ENCODE measurements at places on chromosomes 4 and X. TPM values are rescaled to one million over a fixed set of nuclear protein-coding genes. Genes with fewer than 3 reads are reported as not detected.

The NPY2R gene
- total RNA-seq: not detected

- no peak for DNase-seq
These were observed 119.5 kb downstream of the GC start for GRCh38 chr4:71664366-71664765.

DNA sequence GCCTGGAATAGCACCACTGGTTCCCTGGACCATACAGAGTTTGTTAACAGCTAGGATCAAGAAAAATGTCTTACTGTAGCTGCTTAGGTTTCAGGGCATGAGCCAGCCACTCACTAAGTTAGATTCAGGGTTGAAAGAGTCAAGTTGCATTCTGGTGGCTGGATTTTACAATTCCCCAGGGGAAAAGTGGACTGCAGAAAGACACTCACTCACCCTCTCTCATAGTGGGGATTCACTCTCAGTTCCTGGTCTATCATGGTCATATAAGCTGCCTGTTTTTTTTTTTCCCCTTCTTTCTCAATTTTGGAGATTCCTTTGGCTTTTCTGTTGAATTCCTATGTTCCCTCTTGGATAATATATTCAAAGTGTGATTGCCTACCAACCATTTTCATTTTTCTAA lies 744.2 kb upstream of the GRIA3 start:
- no peak for DNase-seq

DNA sequence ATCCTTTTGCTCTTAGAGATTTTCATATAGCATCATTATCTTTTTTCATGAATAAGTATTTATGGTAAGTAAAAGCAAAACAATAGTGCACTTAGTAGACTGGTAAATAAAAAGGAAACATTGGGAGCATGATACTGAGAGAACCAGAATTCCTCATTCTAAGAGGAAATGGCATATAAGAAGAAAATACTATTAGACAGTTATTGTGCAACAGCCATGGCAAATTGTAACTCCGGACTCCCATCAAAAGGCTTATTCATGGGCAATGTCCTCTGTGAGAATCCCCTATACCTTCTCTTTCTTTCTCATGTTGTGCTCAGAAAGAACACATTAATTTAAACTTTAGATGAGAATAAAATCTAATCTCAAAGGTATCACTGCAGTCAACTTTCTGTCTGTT lies 42.4 kb downstream of the SPATA18 start:
- no peak for DNase-seq

- no peak for DNase-seq
These were observed 208.7 kb downstream of the SOWAHB start for GRCh38 chr4:76689145-76689817.

- no peak for DNase-seq
These were observed 2.0 kb downstream of the NDST3 start for GRCh38 chr4:118036336-118036735.

GRCh38 chr4:8538703-8539567 lies 41.3 kb upstream of the GPR78 start:
- DNase-seq: no peak

DNA sequence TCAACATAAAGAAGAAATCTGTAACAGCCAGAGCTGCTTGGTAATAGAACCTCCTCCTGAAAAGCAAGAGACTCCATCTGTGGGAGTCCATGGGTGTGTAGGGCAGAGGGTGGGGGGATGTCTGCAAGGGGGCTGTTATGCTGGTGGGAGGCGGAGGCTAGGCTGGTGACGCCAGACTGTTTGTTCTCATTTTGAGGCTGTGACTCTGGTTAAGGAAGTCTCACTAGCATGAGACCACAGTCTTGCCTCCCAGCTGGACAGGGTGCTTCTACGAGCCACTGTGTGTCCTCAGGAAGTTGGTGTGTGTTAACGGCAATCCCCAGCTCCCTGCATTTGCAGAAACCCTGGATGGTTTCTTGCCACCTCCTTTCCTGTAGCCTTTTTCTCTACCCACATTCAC lies 79.8 kb downstream of the NSUN7 start:
- DNase-seq: no peak

- DNase-seq: no peak
These were observed 94.7 kb upstream of the HPF1 start for GRCh38 chr4:169852481-169852880.

The RBMXL3 gene
- not detected for total RNA-seq

- no peak for DNase-seq
These were observed 32.8 kb upstream of the GLRB start for GRCh38 chr4:157043131-157043530.

DNA sequence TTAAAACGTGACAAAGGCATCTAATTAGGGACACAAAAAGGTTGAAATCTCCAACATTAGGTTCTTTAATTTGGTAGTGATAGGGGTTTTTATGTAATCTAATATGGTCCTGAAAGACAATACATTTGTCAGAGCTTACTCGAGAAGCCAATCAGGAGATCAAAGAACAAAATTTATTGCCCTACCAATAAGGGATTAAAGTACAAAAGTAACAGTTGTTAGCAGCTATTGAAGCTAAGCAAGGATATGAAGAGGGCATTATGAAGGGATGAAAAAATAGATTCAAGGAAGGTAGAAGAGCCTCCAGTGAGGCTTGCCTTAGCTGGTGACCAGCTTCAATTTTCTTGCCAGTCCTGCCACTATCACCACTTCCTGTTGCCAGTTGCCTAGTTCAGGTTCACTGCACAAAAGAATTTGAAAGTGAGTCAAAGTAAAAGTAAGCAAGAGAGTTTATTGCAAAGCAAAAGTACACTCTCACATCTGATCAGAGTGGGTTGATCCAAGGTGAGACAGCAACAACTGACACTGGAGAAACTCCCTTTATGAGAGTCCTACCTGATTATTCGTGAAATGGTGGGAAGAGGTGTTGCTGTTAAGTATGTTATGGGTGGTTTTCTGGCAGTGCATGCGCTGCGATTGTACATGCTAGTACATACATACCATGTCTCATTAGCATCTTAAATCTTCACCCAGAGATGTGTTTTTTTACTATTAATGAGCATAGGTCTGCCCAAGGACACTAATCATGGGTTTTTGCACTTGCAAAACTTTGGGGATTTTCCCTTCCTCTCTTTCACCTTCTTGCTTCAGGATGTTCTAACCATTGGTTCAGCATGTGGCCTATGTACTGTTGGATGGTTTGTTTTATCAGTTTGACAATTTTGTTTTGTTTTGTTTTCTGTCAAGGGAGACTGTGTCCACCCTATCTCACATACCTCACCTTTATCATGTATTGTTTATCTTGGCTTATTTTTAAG lies 263.2 kb upstream of the ITM2A start:
- DNase-seq: no peak

The TRPC5OS gene
- total RNA-seq: 0.15 TPM

DNA sequence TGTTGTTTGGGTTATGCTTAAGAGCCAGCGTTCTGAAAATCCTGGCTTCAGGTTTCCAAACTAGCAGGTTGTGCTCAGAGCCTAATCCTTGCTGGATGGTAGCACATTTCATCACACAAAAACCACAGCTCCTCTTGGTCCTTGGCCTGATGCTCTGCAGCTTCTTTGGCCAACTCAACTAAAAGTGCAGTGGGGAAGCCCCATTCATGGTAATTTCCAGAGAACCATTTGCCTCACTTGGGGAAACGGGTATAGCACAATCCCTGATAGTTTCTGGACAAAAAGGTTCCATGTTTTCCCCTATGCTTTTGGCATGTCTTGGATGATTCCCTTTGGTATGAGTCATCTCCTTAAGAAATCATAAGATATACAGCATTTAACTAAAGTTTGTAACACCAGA lies 78.7 kb downstream of the SYNPO2 start:
- peak; percentile 64 for DNase-seq

- no peak for DNase-seq
These were observed 19.7 kb upstream of the PRPS2 start for GRCh38 chrX:12771445-12772069.

GRCh38 chrX:109704563-109704962 lies 28.5 kb downstream of the ACSL4 start:
- no peak for DNase-seq

The C4orf54 gene
- 1.2 TPM for total RNA-seq

The VGLL1 gene
- total RNA-seq: not detected

- DNase-seq: no peak
These were observed 60.2 kb downstream of the SLC9A7 start for GRCh38 chrX:46698691-46699090.

The GPRIN3 gene
- 7.8 TPM for total RNA-seq

The NRK gene
- 2.3 TPM for total RNA-seq

DNA sequence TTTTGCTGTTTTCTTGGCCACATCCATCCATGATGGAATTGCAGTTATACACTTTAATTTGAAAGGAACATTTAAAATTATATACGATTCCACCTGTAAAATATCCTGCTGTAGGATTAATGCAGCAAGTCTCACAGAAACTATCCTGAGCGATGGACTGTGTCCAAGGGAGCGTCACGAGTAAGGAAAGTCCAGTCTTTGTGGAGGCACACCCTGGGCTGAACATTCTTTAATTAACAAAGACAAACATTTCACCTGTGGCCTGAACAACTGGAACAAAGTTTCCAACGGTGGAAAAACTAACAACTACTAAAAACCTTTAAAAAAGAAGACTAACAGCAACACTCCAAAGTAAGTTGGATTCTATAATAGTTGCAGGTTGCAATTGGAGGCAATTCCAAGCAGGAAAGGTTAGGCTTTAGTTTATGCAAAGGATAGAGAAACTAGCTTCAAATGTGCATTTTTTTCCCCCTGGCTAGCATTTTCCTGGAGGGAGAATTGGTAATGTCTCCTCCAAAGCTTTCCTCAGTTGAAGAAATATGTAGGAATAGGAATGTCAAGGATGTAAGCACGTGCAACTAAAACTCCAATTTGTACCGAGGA lies 11.0 kb downstream of the EREG start:
- DNase-seq: no peak

The RRH gene
- total RNA-seq: not detected

- no peak for DNase-seq
These were observed 66.4 kb upstream of the HHIP start for GRCh38 chr4:144579411-144580030.

GRCh38 chr4:128440923-128441322 lies 153.3 kb upstream of the PGRMC2 start:
- DNase-seq: no peak

The ANTXR2 gene
- 24.5 TPM for total RNA-seq

The SPANXD gene
- total RNA-seq: not detected

The TLR7 gene
- total RNA-seq: 0.24 TPM

The USP17L24 gene
- not detected for total RNA-seq

- no peak for DNase-seq
These were observed 62.2 kb downstream of the PRKX start for GRCh38 chrX:3651277-3651676.

The ADGRG4 gene
- total RNA-seq: not detected

The CXCL8 gene
- 7.9 TPM for total RNA-seq

The ZNF630 gene
- total RNA-seq: 2.7 TPM

- no peak for DNase-seq
These were observed 122.5 kb downstream of the UCHL1 start for GRCh38 chr4:41379230-41379629.

DNA sequence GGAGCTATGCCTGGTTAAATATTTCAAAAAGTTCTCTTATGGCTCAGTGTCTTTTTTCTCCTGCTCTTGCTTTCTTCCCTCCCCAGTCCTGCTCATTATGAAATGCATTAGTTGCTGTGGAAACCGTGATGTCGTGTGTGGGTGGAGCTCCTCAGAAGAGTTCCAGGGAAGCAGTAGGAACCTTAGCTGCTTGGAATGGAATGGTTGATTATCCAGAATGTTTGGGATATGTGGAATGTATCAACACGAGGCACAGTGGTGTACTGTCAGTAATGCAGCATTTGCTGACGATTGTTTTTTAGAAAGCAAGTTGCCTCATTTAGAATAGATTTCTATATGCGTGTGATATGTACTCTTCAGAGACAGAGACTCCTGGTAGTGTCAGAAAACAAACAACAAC lies 333.2 kb downstream of the ARHGAP10 start:
- no peak for DNase-seq

- no peak for DNase-seq
These were observed 500 bp downstream of the GAR1 start for GRCh38 chr4:109816082-109816442.

DNA sequence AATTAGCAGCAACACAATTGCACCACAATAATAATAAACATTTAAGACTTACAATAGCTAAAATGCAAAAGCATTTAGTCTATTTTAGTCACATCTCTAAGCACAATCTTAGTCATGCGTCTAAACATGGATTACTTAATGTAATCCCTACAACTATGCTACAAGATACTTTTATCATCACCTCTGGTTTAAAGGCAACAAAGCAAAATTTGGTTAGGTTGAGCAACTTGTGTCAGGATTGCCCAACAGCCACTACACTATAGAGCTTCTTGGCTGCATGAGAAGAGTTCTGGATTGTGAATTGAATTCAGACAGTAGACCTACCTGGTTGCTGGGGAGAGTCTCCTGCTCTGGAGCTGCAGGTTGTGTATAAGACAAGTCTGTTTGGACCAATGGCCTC lies 146.5 kb upstream of the PUDP start:
- no peak for DNase-seq

- DNase-seq: no peak
These were observed 246.2 kb downstream of the SCFD2 start for GRCh38 chr4:53119680-53120079.

All from right atrium auricular region (tissue), 2 donors.